H4 (cell line): ENCODE measurements at places on chromosomes 11 and 22. TPM values are rescaled to one million over a fixed set of nuclear protein-coding genes. Genes with fewer than 3 reads are reported as not detected.

GRCh38 chr22:18996376-18996900 is 60.3 kb upstream of the PRODH start:
- no peak for DNase-seq

DNA sequence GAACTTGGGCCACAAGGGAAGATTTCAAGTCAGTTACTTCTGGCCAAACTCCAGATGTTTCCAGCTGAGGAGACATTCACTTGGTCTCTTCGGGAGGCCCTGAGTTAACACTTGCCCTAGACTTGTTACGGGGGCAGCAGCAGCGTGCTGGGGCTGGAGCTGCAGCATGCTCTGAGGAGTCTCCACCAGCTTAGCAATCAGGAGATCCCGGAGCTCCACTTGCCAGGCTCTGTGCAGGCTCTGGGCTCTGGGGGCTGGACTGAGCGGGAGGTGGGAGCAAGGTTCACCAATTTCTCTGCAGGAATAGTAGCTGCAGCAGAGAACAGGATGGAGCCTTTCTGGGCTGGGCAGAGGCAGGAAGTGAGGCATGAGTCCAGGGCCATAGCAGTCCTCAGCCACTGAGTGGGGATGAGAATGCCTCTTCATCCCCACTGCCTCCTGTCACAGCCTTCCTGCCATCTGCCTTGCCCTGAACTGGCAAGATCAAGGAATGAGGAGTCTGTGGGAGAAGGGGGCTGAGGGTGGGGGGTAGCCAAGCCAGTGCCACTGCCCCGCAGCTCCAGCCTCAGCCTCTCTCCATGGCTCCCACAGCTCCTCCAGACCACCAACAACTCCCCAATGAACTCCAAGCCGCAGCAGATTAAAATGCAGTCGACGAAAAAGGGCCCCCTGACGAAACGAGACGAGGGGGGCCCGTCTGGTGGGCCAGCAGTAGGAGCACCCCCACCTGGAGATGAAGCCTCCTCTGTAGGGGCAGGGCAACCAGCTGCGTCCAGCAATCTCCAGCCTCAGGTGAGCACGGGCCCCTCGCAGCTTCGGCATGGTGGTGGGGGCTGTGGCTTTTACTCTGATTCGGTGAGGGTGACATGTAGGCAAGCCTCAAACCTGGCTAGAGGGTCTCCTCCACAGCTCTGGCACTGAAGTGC is 23.4 kb downstream of the GTPBP1 start:
- no peak for DNase-seq

DNA sequence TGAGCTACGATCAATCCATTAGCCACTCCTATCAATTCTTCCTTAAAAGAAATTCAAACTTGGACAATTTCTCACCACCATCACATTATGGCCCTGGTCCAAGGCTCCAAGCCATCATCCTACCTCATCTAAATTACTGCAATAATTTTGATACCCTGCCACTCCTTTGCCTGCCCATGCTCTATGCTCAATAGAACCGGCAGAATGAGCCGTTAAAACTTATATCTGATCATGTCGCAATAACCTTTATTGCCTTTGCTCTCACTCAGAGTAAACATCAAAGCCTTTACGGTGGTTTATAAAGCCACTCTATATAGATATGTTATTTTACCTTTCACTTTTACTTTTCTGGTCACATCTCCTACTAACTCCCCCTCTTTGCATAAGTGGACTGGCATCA is 2392.1 kb upstream of the RAG2 start:
- DNase-seq, result no peak

- no peak for DNase-seq
Measured at GRCh38 chr11:127490896-127491295, 490.3 kb upstream of the KIRREL3 start.

- no peak for DNase-seq
Measured at GRCh38 chr22:47098121-47098520, 335.7 kb downstream of the TBC1D22A start.

DNA sequence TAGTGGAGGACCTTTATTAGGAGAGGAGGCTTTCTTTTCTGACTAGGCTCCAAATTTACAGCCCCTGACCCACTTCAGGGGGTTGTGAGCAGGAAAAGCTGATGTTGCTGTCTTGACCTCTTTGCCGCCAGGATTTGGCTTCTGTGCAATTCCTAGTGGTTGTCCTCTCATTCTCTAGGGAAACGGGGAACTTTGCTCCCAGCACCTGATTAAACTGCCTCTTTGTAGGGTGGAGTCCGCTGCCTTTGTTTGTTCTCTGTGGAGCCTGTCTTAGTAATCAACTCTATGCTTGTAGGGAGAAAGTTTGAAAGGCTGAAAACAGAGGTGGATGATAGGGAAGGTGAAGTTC is 16.3 kb downstream of the CTNND1 start:
- peak; percentile 43 for DNase-seq

GRCh38 chr11:26096451-26096850 is 235.5 kb upstream of the ANO3 start:
- DNase-seq, result no peak

The MPEG1 gene
- not detected in 2 replicates for total RNA-seq

GRCh38 chr22:50569896-50570535 is 7.3 kb upstream of the SYCE3 start:
- DNase-seq, result no peak

DNA sequence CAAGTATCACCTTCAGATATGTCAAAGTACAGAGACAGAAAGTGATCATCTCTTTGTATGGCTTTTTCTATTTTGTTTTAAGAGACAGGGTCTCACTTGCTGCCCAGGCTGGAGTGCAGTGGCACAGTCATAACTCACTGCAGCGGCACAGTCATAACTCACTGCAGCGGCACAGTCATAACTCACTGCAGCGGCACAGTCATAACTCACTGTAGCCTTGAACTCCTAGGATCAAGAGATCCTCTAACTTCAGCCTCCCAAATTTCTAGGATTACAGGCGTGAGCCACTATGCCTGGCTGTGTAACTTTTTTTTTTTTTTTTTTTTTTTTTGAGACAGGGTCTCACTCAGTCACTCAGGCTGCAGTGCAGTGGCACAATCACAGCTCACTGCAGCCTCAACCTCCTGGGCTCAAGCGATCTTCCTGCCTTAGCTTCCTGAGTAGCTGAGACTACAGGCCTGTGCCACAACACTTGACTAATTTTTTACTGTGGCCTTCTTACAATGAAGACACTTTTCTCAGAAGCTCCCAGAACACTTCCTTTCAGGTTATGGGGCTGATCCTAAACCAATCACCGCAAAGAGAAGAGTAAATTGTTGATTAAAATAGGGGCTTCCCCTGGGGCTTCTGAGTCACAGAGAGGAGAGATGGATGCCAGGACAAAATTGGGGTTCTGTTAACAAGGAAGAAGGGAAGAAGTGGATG is 9.0 kb upstream of the HIKESHI start:
- no peak for DNase-seq

The THY1 gene
- total RNA-seq, result 191 and 193 TPM in 2 replicates

The PKDREJ gene
- not detected in 2 replicates for total RNA-seq

- DNase-seq, result no peak
Measured at GRCh38 chr22:43319661-43320486, 23.3 kb downstream of the SCUBE1 start.

- DNase-seq, result no peak
Measured at GRCh38 chr11:19975414-19975990, 184.8 kb downstream of the DBX1 start.

The JAML gene
- total RNA-seq, result not detected in 2 replicates

DNA sequence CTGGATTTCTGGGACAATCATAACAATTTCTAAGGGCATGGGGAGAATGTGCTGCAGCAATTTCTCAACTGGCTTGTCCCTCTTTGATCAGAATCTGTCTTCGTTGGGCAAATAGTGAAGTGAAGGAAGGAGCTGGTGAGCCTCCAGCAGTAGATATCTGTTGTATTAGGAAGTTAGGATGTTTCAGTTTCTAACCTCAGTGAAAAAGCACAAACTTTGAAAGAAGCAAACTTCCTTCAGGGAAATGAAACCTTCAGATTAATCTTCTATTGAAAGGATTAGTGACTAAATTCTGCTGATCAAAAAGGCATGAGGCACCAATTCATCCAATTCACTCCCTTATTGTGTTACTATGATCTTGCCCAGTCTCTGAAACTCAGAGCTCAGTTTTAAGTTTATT is 24.3 kb downstream of the LMO2 start:
- no peak for DNase-seq

DNA sequence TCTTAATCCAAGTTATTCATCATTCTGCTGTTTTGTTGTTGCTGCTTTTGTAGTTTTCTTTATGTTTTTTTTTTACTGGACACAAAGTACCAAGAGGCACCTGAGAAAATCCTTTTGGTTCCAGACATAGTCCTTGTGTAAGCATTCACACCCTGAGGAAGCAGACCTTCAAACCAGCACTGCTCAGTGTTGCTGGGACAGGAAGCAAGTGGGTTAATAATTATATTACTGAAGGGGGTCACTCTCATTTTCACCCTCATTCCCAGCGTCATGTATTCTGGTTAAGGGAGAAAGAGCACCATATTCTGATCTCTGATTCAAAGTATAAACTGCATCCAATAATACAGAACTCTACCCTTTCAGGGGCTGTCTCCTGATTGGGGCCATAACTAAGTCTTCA is 5.9 kb upstream of the ALKBH3 start:
- DNase-seq, result no peak

DNA sequence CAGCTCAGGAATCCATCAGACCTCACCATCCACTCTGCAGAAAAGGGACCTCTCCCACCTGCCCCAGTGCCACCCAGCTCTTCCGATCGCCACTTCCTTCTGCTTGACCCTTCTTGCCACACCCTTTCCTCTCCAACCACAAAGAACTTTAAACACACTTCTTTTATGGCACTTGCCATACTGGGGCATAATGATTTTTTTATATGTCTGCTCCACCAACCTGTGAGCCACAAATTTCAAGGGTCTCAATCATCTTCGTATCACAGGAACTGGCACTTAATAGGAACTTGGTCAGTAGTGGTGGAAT is 11.7 kb upstream of the MYH9 start:
- no peak for DNase-seq

The LRRC55 gene
- not detected in 2 replicates for total RNA-seq

- DNase-seq, result no peak
Measured at GRCh38 chr11:84763931-84764330, 863.2 kb downstream of the DLG2 start.

The ADM2 gene
- 0.17 and 0.39 TPM in 2 replicates for total RNA-seq

DNA sequence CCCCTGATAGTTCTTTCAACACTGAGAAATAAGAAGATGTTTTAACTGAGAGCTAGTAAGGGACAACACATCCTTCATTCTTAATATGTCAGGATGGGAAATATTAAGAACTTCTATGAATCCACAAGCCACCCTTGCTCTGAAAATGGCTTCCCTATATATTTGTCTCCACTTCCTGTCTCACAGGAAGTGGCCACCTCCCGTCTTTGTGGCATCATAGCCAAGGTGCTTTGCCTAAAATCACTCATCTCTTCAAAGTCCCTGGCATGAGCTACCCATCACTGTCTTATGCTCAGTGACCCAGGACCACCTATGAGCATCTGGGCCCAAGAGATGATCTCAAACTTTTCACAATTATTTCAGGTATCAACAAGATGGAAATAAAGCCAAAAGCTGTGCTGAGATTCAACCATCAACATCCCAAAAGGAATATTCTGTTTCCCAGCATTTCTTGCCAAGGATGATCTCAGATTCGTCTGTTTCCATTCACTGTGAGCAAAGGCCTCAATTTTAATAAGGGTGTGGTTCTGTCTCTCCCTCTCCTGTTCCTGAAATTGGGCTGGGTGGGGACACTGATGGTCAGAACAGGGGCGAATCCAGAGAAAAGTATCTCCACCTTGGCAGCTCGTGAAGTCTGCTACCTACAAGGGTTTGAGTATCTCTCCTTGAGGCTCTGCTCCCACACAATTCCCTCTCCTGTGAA is 493.9 kb downstream of the MN1 start:
- DNase-seq, result no peak

The HEPHL1 gene
- not detected in 2 replicates for total RNA-seq

DNA sequence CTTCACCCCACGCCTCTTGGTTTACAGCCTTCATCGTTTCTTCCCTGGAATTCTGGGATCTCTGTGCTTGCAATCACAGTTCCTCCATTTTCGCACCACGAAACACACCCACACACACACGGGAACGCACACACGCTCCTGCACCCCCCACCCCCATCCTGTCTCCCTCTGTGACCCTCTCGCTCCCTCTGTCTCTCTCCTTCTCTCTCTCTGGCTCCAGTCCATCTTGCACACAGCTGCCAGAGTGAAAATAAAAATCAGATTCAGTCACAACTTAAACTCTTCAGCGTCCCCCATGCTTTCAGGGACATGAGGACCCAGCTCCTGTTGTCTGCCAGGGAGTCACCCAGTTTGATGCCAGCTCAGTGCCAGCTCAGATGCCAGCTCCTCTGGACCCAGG is 3.0 kb downstream of the GAL start:
- no peak for DNase-seq

The OR51D1 gene
- total RNA-seq, result not detected in 2 replicates

DNA sequence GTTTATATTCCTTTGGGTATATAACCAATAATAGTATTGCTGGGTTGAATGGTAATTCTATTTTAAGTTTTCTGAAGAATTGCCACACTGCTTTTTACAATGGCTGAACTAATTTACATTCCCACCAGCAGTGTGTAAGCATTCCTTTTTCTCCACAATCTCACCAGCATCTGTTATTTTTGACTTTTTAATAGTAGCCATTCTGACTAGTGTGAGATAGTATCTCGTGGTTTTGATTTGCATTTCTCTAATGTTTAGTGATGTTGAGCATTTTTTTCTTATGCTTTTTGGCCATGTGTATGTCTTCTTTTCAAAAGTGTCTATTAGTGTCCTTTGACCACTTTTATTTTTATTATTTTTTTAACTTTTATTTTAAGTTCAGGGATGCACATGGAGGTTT is 275.3 kb downstream of the METTL15 start:
- no peak for DNase-seq

DNA sequence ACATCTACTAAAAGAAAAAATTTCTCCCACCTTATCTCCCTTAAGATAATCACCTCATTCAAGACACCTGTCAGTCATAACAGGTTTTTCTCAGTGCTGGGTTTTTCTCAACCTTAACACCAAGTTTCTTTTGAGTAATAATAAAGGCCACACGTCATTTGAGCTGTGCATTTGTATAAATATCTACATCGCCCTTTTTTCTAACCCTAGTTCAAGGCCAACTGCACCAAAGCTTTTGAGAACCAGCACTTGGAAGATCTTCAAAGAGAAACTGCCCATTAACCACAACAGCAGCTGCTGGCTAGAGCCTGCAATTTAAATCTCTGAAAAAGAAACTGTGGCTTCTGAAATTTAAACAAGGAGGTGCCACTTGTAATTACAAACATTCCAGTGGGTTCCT is 6.9 kb downstream of the CADM1 start:
- peak; percentile 67 for DNase-seq

The TTC28 gene
- total RNA-seq, result under 0.01 and 0.23 TPM in 2 replicates
